ENCODE measurements at places on chromosomes 3 and 15.

- DNase-seq = no peak
Observed at GRCh38 chr3:127193341-127193740, 410 bp downstream of the PRR23E start.

DNA sequence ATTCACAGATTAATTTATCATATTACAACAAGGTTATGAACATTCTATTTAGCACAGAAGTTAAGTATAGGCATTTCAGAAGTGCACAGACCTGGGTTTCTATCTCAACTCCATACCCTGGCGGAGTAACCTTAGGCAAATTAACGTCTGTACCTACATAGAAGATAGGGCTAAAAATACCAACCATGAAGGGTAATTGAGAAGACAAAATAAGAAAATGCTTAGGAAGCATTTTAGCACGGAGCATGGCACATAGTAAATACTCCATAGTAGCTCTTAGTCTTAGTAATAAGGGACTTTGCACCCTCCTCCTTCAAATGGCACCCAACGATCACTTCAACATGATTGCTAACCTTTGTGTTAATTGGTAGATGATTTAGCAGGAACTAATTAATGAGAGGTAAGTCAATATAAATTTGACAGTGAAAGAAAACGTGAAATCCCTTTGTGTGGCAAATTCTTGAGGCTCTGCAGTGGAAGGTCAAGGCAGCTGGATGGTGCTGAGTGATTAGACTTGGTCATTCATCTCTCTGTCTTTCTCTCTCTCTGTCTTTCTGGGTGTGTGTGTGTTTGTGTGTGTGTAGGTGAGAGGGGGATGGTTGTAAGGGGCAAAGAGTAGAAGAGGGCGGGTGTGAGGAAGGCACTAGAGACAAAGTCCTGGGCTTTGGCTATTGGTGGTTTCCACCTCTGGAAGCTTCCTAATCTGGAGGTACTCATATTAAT is 131.1 kb upstream of the PHLDB2 start:
- DNase-seq = no peak

DNA sequence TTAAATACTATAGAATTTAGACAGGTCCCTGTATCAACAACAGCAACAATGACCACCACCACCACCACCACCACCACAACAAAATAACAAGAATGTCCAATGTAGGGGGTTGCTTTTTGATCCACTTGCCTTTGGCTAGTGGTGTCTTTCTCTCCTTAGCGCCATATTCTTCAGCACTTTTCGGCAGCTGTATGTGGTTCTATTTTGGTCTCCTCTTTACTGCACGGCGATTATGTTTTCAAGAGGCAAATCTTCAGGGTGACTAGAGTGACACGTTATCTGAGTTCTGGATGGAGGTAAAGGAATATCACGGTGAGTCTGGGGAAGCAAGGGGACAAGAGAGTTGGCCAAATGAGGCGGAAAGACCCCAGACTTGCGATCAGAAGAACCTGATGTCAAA is 56.1 kb downstream of the ST6GAL1 start:
- no peak for DNase-seq

GRCh38 chr3:39276746-39277145 is 3.1 kb downstream of the CX3CR1 start:
- no peak for DNase-seq

- DNase-seq = no peak
Observed at GRCh38 chr3:143203848-143204247, 84.3 kb downstream of the CHST2 start.

GRCh38 chr15:59801649-59802048 is 112.5 kb upstream of the BNIP2 start:
- no peak for DNase-seq

GRCh38 chr3:64650096-64650622 is 37.6 kb downstream of the ADAMTS9 start:
- DNase-seq = no peak

DNA sequence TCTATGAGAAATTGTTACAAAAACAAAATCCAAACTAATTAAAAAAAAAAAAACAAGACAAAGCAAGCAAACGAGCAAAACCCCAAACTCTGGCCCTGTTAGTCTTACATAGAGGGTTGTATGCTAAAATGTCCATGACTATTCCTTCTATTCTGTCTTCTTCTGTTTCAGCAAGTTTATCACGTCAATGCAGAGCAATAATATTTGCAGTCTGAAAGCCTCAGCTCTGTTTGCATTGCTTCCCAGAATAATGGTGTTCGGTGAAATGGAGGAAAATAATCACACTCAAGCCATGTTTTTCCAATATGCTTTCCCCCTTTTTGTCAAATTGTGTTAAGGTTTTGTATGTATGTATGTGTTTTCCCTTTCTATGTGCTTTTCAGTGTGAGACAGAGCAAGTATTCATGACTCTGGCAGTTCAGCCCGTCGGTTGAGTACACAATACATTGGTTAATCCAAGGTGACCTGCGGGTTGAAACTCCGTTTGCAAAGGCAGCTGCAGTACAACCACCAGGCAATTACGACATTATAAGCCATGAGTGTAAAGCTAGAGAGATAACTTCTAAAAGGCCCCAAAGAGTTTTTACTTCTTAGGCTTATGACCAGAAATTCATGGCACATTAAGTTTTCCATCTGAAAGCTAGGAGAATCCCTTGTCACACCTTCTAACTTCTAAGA is 34.9 kb upstream of the MAGI1 start:
- DNase-seq = no peak

- no peak for DNase-seq
Observed at GRCh38 chr15:71788646-71789579, 21.4 kb upstream of the NR2E3 start.

- DNase-seq = no peak
Observed at GRCh38 chr3:39181408-39182335, 10.7 kb downstream of the XIRP1 start.

DNA sequence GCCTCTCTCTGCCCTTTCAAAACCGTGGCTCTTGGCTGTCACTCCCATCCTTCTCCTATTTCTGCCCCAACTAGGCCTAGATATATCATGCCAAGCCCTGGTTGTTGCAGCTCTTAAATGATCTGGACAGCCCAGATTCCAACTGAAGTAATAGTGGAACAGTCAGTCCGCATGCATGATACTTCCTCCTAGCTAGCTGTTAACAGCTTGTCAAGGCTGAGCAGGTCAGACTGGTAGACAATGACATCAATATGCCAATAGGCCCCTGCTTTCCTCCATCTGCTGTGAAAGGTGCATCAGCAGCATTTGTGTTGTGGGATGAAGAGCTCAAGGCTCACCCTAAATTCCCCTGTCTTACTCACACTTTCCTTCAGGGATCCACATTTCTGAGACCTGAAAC is 527.7 kb upstream of the TGFBR2 start:
- no peak for DNase-seq

GRCh38 chr3:190197346-190197763 is 76.7 kb upstream of the P3H2 start:
- no peak for DNase-seq

DNA sequence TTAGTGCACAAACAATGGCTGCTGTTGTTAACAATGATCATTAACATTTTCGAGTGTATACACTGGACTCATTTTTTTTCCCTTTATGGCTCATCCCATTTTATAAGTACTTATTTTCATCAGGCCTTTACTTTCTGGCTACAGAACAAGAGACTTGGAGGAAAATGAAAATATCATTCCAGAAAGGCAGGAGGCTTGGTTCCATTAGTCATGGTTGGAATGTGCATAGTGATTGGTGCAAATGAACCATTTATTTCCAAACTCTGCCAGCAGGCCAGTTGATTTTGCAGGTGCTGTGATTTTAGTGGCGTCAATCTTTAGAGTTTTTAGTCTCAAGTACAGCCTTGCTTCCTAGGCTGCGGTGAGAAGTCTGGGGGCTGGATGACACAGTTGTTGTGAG is 151.8 kb downstream of the ITPR1 start:
- no peak for DNase-seq

GRCh38 chr3:12824299-12824698 is 17.1 kb downstream of the RPL32 start:
- DNase-seq = no peak

DNA sequence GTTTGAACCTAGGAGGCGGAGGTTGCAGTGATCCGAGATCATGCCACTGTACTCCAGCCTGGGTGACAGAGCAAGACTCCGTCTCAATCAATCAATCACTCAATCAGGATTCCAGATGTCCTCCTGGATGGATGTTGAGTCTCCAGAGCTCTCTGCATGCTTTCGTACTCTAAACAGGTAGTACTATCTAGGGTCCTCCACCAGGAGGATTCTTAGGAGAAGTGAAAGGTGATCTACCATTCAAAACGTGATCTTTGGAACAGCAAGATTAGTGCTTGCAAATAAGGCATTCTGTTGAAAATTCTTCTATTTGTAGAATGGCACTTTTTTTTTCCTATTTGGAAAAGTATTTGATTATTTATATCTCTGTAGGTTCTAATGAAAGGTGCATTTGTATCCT is 34.3 kb downstream of the CNOT10 start:
- no peak for DNase-seq

- no peak for DNase-seq
Observed at GRCh38 chr15:64544450-64544849, 84.1 kb downstream of the ZNF609 start.

DNA sequence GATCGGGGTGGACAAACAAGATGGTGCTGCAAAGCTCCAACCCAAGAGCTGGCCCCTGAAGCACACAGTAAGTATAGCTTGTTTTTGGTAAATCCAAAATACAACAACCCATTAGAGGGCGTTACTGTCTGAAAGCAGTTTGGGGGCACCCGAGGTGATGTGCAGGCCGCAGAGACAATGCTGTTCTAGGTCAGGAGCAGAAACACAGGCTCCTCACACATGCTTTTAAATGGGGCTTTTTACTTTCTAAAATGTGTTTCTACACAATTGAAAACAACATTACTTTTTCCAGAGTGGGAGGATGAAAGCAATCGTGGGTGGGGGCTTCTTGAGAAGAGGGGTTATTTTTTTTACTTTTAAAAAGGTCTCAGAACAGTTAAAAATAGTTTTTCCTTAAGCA is 1029.3 kb upstream of the CFAP20DC start:
- DNase-seq = no peak

GRCh38 chr15:34890424-34890823 is 79.1 kb downstream of the AQR start:
- no peak for DNase-seq

GRCh38 chr15:70916531-70916930 is 23.9 kb downstream of the LRRC49 start:
- no peak for DNase-seq

- no peak for DNase-seq
Observed at GRCh38 chr3:153338487-153338886, 176.5 kb downstream of the RAP2B start.

- no peak for DNase-seq
Observed at GRCh38 chr3:160754371-160754854, 1.6 kb upstream of the PPM1L start.

DNA sequence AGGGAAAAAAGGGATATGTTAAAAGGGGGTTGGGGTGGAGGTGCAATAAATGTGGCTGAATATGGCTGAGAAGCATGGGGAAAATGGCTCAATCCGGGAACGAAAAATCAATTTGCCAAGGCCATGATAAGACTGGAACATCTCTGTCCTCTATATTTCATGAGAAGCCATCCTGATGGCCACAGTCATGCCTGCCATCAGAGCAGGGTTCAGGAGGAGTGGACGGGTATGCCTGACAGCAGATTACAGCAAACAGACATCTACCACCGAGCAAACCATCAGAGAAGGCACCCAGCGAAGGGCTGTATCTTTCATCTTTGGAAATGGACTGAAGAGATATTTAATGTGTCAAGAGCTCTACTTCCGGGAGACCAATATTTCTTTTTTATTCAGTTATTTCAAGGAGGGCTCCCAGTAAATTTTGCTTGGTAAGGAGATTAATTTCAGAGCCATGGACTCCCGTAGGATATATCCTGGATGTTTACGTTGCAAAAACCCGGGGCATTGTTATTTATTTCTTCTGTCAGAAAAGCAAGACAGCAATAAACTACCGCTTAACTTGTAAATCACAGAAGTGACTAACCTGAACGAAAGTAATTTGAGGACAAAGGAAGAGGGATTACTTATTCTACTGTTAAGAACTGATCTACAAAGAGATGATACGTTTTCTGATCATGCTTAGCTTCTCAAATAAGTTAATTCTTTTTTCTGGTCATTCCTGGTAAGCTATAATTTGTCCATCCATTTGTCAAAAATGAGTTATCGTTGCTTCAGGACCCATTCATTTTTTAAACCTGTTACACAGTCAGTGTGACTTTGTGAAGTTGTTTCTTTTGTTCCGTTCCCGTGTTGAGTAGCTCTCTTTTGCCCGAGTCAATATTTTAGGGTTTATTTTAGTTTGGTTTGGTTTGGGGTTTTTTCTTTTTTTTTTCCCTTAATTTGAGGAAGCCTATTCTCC is 80.6 kb upstream of the CHD2 start:
- DNase-seq = no peak

DNA sequence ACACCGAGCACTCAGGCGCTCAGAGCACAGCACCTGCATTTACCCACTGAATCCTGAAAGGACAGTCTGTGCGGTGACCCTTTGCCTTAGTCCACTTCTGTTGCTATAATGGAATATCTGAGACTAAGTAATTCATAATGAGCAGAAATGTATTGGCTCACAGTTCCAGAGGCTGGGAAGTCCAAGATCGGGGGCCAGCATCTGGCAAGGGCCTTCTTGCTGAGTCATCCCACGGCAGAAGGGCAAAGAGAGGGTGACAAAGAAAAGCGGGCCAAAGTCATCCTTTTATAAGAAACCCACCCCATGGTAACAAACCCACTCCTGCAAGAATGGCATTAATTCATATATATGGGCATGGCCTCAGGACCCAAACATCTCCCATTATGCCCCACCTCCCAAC is 27.7 kb downstream of the POC1A start:
- DNase-seq = no peak
